Stimulated activated CD8-positive, alpha-beta memory T cell treated with anti-CD3 and anti-CD28 coated beads, Interleukin-4, amount 100 ng/mL, for 48 hours (primary cell): ENCODE measurements at places on chromosomes 2 and 18.

GRCh38 chr2:241762321-241762932 is 14.2 kb upstream of the GAL3ST2 start:
- no peak for DNase-seq

DNA sequence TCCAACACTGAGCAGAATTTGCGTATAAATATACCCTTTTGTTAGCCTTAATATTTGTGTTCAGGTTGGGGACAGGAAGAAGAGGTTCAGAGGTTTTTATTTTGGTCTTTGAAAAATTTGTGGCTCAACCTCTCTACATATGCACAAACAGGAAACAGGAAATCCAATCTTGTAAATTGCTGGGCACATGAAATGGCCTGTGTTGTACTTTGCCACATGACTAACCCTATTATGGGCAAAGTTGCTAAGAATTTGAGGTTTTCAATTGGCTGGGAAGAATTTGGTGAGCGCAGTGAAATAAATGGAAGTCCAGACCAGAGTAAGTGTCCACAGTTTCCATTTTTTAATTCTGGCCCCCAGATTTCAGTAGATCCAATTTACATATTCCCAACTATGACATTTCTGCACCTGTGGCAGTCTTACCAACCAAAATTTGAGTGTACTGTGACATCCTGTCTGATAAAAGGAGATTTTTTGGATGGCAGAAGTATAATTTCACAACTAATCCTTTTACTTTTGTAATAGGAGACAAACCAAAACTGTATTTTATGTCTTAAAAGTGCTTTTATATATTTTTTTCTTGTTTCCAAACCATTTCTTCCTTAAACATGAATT is 63.6 kb downstream of the COX7A2L start:
- DNase-seq: no peak

DNA sequence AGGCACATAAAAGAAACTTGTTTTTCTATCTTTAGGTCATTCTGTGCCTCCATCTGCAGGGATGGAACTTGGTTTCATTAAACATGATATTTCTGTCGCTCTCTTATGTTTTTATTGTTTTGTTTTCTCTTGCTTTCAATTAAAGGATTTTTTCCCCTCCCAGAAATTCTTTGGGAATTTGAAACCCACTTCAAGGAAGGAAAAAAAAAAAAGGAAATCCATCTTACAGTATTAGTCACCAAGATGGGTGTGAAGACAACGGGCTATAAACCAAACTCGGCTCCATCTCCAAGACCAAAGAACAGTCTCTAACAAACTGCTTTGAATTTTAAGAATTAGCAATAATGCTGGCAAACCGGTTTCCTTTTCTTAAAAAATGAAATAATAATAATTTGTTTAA is 244.1 kb downstream of the BCL11A start:
- DNase-seq: no peak

- no peak for DNase-seq
Observed at GRCh38 chr2:114472246-114472645, 29.8 kb downstream of the DPP10 start.

DNA sequence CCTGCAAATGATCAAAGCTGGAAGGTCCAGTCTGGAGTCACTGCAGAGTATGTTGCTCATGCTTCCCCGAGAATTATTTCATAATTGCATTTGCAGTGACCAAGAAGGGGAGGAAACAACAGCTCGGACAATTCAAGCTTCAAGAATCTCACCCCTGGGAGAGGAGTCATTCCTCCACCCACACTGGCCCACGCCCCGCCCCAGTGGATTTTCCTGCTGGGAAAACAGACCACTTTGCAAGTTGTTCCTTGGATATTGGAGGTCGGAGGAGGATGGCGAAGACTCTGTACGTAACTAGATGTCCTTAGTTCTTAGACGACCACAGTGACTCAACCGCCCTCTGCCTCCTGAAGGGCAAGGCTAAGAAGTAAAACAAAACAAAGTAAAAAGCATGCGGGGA is 159.4 kb downstream of the TPO start:
- DNase-seq: no peak

GRCh38 chr2:98355881-98356280 is 9.6 kb downstream of the CNGA3 start:
- DNase-seq: no peak

GRCh38 chr2:19426941-19427340 is 68.5 kb upstream of the OSR1 start:
- no peak for DNase-seq

GRCh38 chr18:34661464-34662087 is 48.5 kb upstream of the DTNA start:
- no peak for DNase-seq

- DNase-seq: no peak
Observed at GRCh38 chr2:160925956-160926355, 234.3 kb upstream of the TANK start.

GRCh38 chr2:46430992-46431391 is 48.4 kb upstream of the TMEM247 start:
- DNase-seq: no peak

GRCh38 chr18:56470406-56471351 is 167.7 kb downstream of the TXNL1 start:
- DNase-seq: no peak

DNA sequence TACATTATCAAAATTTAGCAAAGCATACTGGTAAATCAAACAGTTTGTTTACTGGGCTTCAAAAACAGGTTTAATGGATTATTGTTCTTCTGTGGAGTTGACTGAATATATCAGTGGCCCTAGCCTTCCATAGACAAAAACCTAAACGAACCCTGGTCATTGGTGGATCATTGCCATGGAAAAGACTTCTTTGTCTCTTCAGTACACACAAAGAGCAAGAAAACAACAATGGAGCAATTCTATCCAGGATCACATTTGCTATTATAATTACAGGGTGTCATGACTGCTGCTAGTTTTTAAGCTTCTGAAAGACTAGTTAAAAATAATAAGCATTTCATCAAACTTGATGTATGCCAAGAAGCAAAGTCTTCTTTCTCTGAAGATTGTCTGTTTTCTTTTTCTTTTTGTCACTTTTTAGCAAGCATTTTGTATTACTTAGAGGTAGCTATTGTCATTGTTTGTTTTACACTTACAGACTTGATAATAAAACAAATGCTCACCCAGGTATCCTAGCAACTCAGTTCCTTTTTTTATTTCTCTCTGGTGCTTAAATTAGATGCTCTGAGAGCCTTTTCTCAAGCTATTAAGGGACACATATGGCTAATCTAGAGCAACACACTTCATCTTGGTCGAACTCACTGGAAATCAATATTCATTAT is 1228.7 kb upstream of the DDX18 start:
- no peak for DNase-seq

- DNase-seq: no peak
Observed at GRCh38 chr2:200104015-200104414, 148.6 kb downstream of the MAIP1 start.
